ENCODE measurements at places on chromosomes 2 and 18.

DNA sequence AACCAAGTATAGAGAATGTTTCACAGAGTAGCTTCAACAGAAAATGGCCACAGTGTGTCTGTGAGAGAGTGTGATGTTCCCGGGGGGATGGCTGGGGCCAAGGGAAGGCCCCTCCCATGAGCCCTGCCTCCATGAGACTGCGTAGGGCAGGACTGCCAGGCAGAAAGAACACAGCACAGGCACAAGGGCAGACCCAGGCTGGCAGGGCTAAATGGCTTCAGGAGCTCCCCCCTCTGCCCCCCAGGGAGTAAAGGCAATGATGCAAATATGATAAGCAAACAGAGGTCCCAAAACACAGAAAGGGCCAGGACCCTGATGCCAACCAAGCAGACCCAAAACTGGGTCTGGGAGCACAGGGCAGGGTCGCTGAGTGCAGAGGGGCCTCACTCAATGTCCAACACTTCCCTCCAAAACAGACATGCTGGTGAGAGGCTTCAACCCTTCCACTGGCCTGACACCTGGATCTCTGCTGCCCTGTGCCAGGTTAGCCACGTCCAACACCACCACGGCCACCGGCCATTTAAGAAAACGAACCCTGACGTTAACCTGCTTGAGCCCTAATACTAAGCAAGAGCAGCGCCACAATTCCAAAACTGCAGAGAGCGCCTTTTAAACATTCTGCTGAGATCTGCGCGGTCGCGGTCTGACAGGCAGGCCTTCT lies 90.3 kb downstream of the HDAC4 start:
- no peak for DNase-seq

GRCh38 chr2:119449521-119449920 lies 17.9 kb downstream of the TMEM37 start:
- no peak for DNase-seq

DNA sequence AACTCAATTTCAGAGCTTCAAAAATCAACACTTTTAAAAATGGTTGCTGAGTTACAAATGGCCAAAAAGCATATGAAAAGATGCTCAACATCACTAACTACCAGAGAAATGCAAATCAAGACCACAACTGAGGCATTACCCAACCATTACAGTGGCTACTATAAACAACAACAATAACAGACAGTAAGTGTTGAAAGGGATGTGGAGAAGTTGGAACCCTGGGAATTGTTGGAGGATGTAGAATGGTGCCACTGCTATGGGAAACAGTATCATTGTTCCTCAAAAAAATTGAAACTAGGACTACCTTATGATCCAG lies 173.3 kb upstream of the SPRED2 start:
- DNase-seq, result no peak

DNA sequence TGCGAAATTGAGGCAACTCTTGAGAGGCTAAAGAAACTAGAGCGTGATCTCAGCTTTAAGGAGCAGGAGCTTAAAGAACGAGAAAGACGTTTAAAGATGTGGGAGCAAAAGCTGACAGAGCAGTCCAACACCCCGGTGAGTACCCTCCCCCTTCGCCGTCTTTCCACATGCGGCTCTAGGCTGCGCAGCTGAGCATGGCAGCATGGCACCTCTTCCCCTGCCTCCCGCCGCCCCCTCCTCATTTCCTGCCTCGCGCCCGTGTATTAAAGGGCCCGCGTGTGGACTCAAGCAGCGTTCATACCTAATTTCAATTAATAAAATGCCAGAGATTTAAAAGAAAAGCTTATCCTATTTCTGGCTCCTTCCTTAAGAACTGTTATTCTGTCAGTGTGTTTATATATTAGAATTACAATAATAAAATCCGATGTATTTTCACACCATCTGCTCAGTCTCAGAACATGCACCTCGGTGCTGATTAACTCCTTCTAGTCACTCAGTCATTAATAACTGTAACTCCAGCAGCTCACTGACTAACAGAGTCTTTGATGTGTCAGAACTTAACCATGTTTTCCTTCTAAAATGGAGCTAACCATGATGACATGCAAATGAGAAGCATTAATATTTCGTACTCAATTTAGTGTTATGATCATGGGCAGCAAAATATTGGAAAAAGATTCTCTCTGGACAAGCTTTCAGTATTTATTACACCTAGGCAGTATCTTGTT lies 137.4 kb upstream of the CDCA7 start:
- no peak for DNase-seq

GRCh38 chr2:14072338-14072737 lies 560.2 kb upstream of the LRATD1 start:
- no peak for DNase-seq

GRCh38 chr2:219723311-219723710 lies 95.9 kb downstream of the SLC4A3 start:
- DNase-seq, result no peak

GRCh38 chr2:105446501-105446900 lies 47.6 kb upstream of the FHL2 start:
- DNase-seq, result no peak

- DNase-seq, result no peak
Measured at GRCh38 chr2:67839242-67839641, 223.6 kb downstream of the C1D start.

DNA sequence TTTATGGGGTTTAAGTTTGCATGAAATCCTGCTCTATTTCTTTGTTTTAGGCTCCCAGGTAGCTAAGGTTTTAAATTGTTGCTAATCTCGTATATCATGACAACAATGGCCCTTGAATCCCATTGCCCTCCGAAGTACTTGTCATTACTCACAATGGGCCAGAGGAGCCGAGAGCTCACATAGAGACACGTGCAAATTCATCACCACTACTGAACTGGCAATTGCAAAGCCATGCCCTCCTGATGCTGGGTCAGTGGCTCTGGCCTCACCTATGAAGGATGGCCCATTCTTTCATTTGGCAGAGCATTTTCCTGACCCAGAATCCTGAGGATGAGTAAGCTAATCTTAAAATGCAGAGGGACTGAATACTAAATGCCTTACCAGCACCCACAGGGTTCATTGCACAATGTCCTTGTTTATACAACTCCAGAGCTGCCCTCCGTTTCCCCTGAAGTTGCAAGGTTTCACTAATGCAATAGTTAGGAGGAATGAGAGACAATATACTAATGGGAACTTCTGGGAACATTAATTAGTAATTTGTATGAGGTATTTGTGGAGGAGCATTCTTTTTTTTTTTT lies 71.6 kb upstream of the GAREM1 start:
- DNase-seq, result no peak

DNA sequence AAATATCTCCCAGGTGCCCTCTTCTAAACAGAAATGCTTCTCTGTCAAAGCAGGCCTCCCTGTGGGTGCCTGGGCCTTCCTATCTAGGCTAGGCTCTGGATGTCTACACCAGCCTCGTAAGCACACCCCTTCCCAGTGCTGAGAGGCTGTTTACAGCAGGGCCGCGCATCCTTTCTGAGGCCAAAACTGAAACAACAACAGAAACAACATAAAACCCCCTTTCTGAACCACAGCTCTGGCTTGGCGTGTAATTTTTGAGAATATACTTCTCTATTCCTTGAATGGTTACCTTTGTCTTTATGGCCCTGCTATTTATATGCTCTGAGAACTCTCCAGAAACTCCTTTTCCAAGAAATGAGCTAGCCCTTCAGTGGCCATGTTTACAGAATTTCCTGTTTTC lies 118.4 kb downstream of the BCL2L11 start:
- DNase-seq, result no peak

DNA sequence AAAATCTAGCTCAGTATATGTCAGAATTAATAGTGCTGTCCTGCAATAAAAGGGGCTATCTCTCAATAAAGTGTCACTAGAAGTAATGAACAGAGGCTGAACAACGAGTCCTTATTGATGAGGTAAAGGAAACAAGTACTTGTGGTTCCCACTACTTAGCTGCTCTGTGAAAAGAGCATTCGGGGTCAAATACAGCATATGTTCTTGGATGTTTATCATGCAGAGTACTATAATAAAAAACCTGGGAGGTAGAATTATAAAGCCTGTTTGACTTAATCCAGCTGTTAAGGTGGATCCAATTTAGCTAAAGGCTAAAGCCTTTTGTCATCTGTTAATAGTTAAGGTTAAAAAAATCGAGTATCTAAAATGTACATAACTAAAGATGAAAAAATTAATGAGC lies 32.4 kb downstream of the SLC35F5 start:
- DNase-seq, result no peak

DNA sequence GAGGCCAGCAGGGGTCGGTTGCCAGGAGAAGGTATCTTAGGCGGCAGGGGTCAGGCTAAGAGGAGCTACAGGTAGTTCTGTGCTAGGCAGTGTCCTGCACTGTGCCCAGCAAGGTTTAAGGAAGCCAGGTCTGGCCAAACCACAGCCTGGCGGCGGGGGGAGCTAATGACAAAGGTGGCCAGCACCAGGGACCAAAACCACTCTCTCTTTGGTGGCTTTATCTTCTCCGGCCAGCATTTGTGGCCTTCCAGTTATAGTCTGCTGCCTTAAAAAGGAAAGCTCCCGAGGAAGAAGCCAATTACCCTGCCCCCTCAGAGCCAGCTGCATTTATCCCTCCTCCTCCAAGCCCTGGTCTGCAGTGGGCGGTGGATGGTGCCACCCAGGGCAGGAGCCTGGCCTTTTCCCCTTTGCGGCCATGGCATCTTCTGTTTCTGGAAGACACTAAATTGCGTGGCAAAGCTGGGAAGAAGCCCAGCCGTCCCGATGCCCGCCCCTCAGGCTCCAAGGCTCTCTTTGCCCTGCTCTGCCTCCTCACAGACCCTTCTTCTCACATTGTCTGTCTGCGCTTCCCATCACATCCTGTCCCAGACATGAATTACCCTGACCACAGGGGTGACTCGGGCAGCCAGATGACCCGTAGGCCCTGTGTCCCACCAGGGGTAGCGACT lies 94.6 kb downstream of the EN1 start:
- DNase-seq, result no peak

GRCh38 chr2:141260911-141261310 lies 869.9 kb downstream of the LRP1B start:
- no peak for DNase-seq

GRCh38 chr2:33110461-33110860 lies 163.7 kb downstream of the LTBP1 start:
- no peak for DNase-seq

DNA sequence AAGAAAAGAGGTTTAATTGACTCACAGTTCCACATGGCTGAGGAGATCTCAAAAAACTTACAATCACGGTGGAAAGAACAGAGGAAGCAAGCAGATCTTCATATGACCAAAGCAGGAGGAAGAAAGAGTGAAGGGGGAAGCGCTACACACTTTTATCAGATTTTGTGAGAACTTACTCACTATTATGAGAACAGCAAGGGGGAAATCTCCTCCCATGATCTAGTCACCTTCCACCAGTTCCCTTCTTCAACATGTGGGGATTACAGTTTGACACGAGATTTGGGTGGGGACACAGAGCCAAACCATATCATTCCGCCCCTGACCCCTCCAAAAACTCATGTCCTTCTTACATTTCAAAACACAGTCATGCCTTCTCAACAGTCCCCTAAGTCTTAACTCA lies 54.2 kb downstream of the G6PC2 start:
- DNase-seq, result no peak

GRCh38 chr18:75185460-75185859 lies 23.5 kb downstream of the PTGR3 start:
- DNase-seq, result no peak

- no peak for DNase-seq
Measured at GRCh38 chr2:196809260-196809659, at the start of gene C2orf66. TSS of gene C2orf66 (minus strand) at chr2:196809355. CDS start at chr2:196809336, 19 bp downstream.

DNA sequence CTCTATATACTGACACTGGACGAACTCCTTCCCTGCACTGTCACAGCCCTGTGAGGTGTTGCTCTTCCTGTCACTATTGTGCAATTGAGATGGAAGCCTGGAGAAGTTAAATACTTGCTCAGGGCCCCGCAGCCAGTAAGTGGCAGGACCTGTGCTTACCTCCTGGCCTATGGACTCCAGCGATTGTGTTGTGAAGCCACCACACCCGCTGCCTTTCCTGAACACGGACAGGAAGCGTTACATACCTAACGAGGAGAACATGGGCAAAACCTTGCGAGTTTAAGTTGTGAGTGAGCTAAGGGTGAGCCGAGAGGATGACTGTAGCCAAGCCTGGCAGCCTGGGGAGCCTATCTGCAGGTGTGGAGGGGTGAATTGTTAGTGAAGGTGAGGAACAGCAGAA lies 26.1 kb downstream of the RAB31 start:
- no peak for DNase-seq

GRCh38 chr2:105287692-105288091 lies 41.8 kb downstream of the TGFBRAP1 start:
- DNase-seq, result no peak

DNA sequence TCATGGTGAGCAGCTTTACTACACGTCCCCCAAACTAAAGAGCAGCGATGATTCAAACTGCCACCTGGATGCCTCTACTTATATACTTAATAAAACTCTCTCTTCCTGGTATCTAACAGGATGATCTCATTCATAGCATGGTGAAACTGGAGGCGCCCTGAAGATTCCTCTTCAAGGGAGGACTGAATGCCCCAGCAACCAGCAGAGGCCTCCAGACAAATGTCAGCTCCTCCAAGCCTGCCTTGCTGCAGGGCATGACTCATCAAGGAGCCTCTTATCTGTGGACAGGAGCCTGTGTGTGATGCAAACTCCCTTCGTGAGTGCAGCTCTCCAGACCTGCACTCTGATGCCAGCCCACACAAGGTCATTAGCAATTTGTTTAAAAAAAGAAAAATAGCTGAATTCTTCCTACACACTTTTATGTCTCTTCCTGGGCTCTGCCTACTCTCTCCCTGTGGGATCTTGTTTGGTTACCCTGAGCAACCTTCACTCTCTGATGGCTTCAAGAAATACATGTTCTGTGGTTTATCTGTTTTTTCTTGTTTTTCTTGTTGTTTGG lies 30.2 kb downstream of the LONRF2 start:
- DNase-seq, result no peak

GRCh38 chr2:112001136-112001715 lies 53.8 kb upstream of the TMEM87B start:
- DNase-seq, result no peak

GRCh38 chr2:64447317-64448040 lies 6.5 kb upstream of the LGALSL start:
- DNase-seq, result no peak

DNA sequence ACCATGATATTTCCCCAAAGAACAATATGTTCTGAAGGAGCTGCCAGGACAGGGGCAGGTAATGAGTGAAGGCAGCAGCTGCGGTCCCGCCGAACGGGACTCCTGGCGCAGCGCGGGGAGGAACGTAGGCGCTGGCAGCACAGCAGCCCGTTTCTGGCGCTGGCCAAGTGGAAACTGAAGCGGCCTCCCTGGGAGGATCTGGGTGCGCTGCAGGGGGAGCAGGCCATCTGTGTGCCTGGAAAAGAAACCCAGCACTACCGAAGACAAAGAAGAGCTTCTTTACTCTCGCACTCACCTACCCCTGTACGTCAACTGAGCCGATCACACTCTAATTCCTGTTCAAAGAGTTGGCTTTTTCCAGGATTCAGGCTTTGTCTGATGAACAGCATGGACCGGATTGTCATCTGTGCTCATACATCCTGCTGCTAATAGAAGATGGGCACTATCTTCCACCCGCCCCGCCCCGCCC lies 11.8 kb downstream of the G6PC2 start:
- no peak for DNase-seq

GRCh38 chr2:40820319-40820718 lies 368.4 kb upstream of the SLC8A1 start:
- DNase-seq, result no peak

- DNase-seq, result no peak
Measured at GRCh38 chr2:59566739-59567138, 986.7 kb downstream of the BCL11A start.

- DNase-seq, result no peak
Measured at GRCh38 chr18:77150588-77150987, 18.0 kb upstream of the MBP start.

Data from cortex of kidney (tissue), 1 donor.